Thoracic aorta (tissue), 2 donors: ENCODE measurements at places on chromosomes 16 and 17. TPM values are rescaled to one million over a fixed set of nuclear protein-coding genes. Genes with fewer than 3 reads are reported as not detected.

DNA sequence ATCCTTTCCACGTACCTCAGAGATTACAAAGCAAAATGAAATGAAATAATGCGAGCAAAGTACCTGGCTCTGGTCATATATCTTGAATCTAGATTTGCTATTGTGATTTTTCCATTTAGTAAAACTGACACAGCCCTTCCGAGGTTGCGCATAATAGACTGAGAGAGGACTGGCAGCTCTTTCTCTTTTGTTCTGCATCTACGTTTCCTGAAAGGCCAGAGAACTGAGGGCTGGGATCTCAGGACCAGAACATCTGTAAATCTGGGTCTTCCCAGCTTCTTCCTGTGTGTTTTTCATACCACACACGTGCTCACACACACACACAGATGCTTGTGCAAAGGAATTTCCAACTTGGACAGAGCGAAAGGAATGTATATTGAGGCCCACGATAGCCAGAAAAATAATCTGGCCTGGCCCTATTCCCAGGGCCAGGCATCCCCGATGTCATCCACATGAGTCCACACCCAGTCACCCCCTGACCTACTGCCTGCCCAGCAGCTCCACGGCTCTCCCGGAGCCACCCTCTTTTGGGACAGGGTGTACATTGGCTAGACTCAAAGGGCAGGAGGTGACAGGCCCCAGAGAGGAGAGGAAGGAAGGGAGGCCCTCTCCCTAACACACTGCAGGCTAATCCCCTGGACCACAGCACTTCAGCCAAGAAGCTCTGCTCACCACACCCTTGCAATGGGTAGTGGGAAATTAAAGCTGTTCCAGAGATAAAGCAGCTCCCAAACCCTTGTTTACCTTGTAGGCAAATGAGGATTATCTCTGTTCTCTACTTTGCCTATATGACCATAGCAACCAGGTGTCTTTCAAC, 41.8 kb downstream of the NOL11 start:
- DNase-seq, result no peak

- DNase-seq, result no peak
Measured at GRCh38 chr16:12398029-12398682, 405.5 kb downstream of the CPPED1 start.

The NUDT16L1 gene
- 16.8 TPM for total RNA-seq

The HNF1B gene
- total RNA-seq, result not detected

GRCh38 chr17:78117027-78117981, 11.3 kb downstream of the TMC6 start:
- no peak for DNase-seq
